ENCODE measurements at places on chromosomes 1 and 21.
A peak's percentile ranks its signal among the peaks of the same experiment; 100 is the strongest.

GRCh38 chr1:166064313-166064926 is 102.4 kb downstream of the FAM78B start:
- DNase-seq: no peak

GRCh38 chr1:39816415-39817090 is 27.9 kb upstream of the BMP8B start:
- DNase-seq: peak; percentile 64

DNA sequence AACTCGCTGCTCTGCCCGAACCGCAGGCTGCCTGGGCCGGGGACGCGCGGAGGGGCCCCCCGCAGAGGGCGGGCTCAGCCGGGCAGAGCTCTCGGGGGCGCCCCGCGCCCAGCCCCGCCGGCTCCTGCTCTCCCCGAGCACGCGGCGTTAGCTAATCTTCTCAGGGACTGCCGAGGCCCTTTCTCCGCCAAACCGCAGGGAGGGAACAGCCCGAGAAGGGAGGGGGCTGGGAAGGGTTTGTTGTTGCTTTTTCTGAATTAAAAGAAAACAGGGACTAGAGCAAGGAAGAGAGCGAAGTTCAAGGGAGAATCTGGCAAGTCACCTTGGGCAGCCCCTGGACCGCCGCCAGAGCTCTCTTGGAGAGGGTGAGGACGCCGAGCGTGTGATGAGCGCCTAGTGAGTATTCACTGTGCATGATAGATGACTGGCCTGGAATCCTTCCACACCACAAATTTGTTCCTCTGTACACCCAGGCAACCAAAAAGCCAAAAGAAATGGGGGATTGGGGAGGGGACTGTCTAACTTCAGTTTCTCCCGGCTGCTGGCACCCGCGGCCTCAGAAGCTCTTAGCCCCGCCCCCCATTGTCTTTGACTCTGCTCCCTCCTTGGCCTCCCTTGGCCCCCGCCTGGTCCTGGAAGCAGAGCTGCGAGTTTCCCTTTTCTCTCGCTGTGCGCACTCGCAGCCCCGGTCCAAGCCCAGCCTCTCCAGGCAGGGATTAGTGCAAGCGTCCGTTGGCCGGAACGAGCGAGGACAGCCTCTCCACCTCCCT is 19.7 kb upstream of the LMX1A start:
- DNase-seq: peak; percentile 84

DNA sequence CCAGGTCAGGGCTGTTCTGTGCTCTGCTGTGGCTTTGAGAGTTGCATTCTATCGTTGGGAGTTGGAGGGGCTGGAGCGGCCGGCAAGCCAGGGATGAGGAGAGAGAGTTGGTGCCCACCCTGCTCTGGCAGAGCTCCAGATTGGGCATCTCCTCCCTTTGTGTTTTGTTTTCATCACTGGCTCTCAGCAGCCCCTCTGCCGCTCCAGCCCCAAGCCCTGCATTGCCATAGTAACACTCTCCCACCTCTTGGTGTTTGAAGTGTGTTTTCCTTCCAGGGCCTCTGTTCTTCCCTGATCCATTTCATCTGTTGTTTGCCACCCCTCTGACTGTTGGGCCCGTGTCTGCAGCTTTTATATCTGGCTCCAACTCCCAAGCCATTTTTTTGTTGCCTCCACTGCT is 152.7 kb downstream of the URB2 start:
- peak; percentile 84 for DNase-seq

GRCh38 chr1:243325305-243325890 is 69.6 kb downstream of the SDCCAG8 start:
- peak; percentile 2 for DNase-seq

GRCh38 chr1:42935313-42935895 is 23.3 kb downstream of the SLC2A1 start:
- DNase-seq: no peak

GRCh38 chr1:234409328-234409727 is 36.1 kb downstream of the COA6 start:
- DNase-seq: no peak

GRCh38 chr1:86155807-86156565 is 586 bp downstream of the COL24A1 start:
- DNase-seq: peak; percentile 19

DNA sequence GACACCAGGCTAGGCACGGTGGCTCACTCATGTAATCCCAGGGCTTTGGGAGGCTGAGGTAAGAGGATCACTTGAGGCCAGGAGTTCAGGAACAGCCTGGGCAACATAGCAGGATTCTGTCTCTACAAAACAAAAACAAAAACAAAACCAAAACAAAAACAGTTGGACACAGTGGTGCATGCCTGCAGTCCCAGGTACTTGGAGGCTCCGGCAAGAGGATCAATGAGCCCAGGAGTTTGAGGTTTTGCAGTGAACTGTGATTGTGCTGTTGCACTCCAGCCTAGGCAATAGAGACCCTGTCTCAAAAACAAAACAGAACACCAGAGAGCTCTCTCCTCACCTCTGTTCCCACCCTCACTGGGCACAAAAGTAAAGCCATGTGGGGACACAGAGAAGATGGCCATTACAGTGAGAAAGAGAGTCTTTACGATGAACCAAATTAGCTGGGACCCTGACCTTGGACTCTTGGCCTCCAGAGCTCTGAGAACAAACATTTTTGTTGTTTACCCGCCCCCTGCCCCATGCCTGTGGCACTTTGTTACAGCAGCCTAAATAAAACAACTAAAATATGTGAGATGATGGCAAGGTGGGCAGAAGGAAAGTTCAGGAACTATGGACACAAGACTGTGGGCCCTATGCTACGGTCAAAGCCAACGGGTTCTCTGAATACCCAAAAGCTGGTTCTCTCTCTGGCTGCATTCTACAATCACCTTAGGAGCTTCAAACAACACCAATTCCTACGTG is 9.8 kb downstream of the NADK start:
- no peak for DNase-seq

DNA sequence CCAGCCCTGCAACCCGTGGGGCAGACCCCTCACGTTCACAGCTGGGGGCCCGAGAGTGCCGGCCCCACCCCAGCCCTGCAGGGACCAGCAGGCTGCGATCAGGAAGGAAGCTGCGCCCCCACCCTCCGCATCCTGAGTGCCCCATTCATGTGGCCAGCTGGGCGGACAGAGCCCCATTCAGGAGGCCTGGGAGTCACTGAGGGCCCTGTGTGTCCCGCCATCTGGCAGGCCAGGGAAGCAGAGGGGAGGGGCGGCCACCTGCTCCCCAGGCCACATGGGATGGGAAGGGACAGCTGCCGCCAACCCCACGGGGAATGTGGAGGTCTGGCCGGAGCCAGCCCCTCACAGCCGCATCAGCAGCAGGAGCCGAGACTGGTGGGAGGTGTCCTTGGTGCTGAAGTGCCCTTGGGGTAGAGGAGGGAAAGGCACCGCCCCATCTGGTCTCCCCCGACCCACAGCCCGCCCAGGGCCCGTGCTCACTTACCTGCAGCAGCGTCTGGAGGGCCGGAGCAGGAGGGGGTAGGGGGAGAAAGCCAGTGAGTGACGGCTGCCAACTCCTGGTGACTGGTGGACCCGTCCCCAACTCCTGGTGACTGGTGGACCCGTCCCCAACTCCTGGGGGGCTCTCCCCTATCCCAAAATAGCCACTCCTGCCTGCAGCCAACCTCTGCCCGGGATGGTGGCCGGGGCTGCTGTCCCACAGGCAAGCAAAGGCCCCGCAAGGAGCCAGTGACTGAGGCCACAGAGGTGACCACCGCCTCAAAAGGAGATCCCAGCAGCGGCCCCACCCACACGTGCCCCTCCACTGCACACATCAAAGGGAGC is 8.7 kb downstream of the ACAP3 start:
- DNase-seq: peak; percentile 40

DNA sequence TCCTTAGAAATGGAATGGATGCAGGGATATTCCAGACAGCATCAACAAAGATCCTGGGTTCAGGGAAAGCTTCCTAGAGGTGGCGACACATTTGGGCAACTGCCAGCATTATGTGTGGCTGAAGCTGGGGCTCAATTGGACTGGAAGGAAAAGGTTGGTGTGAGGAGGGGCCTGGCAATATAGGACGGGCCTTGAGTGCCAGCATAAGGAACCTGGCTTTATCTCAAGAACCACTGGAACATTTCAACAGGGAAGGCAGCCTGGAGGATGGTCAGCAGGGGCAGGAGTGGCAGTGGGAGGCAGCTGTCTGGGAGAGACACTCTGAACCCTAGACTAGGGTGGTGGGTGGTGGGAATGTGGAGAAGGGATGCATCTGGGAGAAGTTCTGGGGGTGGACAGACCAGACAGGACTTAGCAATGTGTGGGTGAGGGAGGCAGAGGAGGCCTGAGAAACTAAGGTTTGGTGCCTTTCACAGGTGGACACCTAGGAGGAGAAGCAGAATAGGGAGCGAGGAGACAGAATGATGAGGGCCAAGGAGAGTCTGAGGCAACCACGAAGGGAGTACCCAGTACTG is 3.5 kb downstream of the SH3BGRL3 start:
- DNase-seq: no peak

GRCh38 chr21:34679051-34679450 is 10.3 kb downstream of the CLIC6 start:
- DNase-seq: no peak

GRCh38 chr1:110053552-110054428 is 16.7 kb downstream of the ALX3 start:
- peak; percentile 51 for DNase-seq

GRCh38 chr1:182791281-182792179 is 2.0 kb downstream of the NPL start:
- no peak for DNase-seq

DNA sequence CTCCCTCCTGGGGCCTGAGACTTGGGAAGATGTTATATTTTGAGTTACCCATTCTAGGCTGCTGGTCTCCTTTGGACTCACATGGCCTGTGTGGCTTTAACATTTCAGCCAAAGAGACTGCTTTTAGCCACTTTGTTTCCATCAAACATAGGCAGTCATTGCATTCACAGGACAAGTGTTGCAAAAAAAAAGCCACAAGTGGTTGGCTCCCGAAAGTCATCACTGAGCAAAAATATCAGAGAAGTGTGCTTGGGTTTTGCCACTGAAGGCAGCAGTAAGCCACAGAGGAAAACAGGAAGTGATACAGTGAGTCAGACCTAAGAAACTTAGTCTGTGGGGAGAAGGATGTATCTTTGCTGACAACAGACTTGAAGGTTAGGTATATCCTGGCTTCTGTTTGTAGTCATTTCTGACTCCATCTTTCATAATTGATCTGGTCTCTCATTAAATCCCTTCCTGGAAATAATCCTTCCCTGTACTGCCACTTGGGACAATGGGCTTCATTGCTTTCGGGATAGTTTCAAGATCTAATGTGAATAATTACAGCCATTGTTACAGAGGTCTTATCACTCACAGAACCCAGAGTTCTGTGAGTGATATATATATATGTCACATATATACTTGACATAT is 80.9 kb downstream of the COLGALT2 start:
- no peak for DNase-seq

DNA sequence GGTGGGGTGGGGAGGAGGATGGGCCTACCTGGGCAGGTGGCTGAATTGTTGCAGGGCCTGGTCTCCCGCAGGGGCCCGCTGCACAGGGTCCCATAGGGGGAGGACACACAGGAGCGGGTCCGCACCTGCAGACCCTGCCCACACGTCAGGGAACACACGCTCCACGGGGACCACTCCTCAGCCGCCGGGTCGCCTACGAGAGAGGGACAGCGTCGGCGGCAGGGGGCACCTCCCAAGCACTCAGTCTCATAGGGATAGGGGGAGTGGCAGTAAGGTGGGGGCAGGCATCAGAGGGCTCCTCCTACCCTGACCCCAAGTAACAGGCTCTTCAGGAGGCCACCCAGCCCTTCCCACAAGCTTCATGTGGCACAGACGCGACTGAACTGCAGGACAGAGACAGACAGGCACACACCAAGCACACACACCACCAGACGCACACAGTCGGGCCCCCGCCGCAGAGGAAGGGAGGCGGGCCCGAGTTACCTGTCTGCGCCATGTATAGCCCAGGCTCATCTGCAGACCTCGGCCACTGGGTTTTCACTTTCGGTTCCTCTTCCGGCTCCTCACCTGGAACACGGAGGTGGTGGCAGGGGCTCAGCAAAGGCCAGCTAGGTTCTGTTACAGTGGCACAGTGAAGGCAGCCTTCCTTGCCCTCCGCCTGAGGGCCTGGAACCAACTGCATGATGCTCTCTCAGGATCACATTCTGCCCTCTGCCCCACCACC is 19.8 kb downstream of the ADGRB2 start:
- DNase-seq: no peak

GRCh38 chr1:152049291-152050083 is 12.7 kb upstream of the S100A11 start:
- DNase-seq: no peak

DNA sequence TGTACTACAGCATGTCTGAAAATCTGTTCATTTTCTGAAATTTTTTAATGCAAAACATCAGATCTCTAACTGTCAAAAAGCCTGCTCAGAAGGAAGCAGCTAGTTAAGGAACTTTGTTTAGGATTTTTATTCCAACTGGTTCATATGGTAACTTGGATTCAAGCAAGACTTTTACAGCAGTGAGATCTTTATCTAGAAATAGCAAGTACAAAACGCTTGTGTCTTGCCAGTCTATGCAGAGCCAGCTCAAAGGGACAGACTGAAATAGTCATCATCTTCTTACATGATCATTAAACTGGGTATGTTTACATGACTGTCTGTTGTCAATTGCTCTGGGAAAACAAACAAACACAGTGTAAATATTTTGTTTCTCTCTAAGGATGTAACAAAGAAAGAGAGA is 37.6 kb downstream of the DDAH1 start:
- DNase-seq: no peak

DNA sequence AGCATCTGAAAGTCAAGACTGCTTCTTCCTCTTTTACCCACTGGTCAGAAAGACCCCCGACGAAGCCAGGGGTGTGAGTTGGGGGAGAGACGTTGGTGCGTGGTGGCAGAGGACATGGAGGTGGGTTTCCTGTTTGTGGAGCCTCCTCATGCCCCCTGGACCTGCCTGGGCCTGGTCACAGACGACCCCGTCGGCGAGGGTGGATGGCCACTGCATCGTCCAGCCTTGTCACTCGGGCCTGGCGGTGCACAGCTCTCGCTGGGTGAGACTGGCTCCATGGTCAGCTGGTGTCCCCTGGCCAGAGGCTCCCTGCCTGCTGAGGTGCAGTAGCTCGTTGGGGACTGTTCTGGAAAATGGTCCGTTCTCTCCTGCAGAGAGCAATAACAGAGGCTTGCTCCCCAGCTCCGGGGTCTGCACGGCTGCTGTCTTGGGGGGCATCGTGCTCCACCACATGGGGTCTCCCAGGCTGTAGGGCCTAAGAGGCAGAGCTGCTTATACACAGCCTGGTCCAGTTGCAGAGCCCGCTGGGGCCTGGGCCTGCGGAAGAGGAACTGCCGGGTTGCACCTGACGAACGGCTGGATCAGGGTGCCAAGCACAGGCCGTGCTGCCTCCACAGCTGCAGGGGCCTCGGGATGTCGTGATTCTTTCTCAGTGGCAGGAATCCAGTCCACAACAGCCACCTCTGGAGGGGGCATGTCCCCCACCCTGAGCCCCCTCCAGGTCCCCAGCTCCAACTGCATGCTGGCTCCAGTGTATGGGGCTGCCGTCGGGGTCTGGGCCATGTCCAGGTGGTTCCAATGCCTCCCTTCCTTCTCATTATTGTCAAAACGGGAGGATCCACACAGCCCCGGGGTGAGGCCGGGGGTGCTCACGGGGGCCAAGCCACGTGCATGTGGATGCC is 18.0 kb upstream of the ACTRT2 start:
- no peak for DNase-seq

Data from NCI-H1417 (cell line).